Breast epithelium (tissue), 4 donors: ENCODE measurements at places on chromosomes 3 and 15. TPM values are rescaled to one million over a fixed set of nuclear protein-coding genes. Genes with fewer than 3 reads are reported as not detected.

DNA sequence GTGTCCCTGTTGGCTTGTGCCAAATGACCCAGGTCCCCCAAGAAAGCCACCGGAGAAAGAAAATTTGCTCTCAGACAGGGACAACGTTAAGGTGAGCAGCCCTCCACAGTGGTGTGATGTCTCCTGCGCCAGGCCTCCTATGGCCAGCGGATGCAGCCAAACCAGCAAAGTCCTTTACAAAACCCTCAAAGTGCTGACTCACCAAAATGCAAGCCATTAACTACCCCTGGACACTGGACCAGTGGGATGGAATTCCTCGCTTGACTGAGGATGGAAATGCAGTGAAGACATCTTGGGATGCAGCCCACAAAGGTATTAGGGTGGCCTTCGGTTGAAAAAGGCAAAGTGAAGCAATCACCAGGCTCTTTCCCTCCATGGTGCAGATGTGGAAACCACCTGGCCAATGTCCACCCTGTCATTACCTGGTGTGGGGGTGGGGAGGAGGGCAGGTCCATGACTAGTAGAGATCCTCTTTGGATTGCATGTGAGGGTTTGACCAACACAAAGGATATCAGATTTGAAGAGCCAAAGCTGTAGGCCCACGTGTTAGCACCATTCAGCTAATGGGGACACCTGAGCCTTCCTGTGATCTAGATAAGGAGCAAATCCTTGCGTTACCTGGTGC, 127.4 kb upstream of the SLC6A11 start:
- no peak for DNase-seq

DNA sequence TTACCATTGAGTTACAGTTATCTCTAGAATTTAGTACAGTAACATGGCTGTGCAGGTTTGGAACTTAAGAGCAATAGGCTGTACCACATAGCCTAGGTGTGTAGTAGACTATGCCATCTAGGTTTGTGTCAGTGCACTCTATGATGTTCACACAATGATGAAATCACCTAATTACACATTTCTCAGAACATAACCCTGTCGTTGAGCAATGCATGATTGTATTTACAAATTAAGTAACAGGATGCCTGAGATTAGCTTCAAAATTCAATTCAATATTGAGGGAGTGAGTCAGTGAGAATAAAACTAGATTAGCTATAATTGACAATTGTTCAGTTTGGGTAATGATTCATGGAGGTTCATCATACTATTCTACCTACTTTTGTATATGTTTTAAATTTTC, 633.8 kb downstream of the IGSF11 start:
- DNase-seq: no peak

DNA sequence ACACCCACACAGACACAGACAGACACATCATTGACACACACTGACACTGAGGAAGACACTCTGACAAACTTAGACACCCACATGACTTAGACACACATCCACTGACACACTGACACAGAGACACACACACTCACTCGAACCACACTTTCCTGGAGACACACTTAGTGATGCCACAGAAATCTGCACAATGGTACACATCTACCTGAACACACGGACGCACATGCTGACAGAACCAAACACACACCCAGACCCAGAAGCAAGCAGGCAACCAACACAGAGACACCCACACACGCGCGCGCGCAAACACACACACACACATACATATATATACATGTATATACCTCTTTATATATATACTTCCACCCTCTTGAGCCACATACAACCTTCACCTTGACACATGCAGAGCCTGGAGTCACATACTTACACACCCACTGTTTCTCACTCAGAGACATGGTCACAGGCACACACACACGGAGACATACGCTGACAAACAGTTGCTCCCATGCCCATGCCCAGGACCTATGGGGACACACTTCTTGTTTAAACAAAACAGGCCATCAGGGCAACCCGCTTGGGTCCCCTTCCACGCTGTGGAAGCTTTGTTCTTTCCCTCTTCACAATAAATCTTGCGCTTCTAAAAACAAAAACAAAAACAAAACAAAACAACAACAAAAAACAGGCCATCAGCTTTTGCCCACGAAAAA, 913 bp upstream of the SCN5A start:
- DNase-seq: no peak

GRCh38 chr3:18648159-18648558, 223.0 kb upstream of the SATB1 start:
- no peak for DNase-seq

Gene ETV5
- 9.1 TPM for total RNA-seq

Gene TTLL13
- total RNA-seq: 0.15 TPM

DNA sequence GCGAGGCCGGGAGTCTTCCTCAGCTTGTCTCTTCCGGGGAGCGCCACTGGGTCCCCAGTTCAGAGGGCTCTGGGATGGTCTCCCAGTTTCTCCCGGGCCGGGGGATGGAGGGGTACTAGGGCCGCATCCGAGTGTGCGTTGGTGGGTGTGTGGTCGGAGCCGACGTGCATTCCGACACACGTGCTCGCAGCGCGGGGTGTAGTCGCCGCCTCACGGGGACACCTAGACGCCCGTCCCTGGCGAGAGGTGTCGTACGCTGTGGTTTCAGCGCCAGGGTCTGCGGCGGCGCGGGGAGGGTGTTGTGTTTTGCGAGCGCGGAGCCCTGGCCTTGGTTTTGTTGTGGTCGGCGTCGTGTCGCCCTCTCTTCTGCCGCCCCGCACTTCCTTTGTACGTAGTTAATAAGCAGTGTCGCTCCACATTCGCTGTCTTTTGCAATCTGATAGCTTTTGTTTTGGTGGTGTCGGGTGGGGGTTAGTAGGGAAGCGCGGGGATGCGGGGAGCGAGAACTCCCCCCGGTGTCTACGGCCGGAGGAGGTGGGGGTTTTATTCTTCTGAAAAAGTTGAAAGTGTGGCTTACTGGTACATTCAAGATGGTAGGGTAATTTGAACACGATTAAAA, 2.2 kb downstream of the IGF1R start:
- no peak for DNase-seq

GRCh38 chr15:52094811-52095584, 17.6 kb downstream of the BCL2L10 start:
- no peak for DNase-seq

DNA sequence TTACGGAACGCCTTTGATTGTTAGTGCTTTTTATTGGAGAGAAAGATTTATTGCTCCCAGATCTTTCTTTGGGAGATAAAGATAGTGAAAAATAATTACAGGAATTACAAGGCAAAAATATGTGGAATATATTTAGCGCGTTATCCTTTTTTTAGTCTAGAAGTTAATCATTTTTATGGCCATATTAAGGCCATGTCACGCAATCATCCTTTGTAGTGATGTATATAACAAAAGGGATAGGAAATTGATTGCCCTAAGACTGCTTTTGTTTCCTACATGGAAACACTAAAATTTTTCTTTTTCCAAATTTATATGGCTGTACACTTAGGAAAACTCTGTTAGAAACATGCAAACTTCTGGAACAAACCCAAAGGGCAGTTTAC, 1.5 kb downstream of the TRPC1 start:
- no peak for DNase-seq

DNA sequence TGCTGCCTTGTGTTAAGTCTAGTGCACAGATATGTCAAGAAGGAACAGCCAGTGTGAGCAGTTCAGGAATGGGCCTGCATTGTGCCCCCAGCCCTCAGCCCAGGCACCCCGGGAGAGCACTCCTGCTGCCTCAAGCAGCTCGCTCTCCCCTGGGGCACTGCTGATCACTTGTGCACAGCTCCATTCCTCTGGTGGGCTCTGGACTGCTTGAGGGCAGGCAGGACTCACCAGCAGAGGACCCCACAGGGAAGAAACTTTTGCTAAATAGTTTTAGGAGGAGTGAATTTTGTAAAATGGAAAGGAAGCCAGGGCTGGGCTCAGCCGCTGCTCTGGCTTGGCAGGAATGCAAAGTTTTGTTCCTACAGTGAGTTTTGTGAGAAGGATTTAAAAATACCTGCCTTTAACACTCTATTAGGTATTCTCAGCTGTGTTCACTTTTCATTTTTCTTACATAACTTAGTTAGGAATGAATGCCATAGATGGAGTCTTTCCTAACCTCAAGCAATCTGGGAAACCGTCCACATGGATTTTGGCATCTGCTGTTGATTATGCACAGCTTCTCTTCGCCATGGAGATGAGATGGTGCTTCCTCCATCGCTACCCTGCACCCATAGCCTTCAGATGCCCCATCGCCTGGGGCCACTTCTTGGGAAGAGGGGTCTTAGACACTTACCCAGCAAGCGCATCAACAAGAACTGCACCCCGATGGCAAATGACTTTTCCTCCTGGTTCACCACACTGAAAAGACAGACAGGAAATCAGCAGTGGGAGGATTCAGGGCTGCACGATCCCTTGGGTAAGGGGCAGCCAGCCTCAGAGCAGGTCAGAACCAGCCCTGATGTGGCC, 42.3 kb upstream of the RAB6B start:
- DNase-seq: no peak

GRCh38 chr3:29890801-29891200, 609.9 kb downstream of the RBMS3 start:
- no peak for DNase-seq

DNA sequence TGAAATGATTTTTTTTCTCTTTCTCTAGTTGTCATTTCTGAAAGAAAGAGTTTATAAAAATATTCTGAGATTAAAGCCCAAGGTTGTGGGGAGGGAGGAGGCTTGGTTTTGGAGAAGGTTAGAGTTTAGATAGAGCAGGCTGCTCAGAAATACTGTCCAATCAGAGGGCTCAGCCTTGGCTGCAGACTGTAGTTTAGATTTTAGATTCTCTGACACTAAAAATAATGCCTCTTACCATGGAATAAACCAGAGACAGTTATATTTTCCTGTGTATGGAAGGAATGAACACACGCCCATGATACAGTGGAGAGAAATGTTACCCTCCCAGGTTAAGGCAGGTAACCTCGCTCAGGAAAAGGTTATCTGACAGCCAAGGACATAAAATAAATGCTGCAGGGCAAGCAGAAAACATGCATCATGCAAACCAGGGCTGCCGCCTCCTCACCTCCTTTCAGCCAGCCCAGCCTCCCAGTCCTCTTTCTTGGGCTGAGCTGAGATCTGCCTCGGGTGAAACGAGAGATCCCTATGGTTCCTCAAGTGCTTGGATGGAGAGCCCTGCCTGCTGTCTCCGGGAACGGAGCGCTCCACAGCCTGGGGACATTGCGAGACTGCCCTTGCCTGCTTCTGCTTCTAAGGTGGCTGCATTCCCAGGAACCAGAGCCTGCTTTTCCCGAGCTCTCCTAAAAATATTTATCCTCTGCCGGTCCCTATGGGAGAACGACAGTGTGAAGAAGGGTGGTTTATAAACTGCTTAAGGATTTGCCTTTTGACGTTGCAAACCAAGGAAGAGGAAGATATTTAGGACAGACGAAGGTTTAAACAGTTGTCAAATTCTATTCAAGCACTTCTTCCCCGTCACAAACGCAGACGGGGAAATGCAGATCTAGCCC, 848 bp downstream of the NCEH1 start:
- peak; percentile 60 for DNase-seq

GRCh38 chr3:195540511-195540910, 2.6 kb downstream of the PPP1R2 start:
- DNase-seq: no peak

DNA sequence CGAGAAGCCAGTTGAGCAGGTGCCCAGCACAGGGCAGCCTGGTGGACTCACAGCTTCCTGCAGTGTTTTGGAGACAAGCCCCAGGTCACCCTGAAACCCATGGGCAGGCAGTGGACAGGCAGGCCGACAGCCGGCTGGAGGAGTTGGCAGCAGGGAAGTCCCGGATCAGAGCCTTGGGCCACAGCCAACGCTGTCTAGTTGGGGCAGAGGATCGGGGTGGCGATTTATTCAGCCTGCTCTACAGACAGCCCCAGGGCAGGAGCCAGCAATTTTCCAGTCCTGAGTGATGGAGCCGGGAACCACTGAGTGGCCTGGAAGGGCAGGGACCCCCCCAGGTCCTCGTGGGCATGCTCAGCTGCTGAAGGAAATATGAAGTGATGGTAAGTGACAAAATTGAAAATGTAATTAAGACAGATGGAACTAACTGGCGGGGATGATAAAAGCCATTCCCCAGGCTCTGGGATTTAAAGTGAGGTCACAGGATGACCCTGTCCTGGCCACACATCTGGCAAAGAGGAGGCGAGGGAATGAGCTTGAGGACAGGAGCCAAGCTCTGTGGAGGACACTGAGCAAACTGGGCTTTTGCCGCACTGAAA, 34.4 kb upstream of the TBC1D21 start:
- DNase-seq: peak; percentile 28

GRCh38 chr3:141231952-141232823, 563 bp downstream of the PXYLP1 start:
- DNase-seq: peak; percentile 24

- no peak for DNase-seq
These were observed 60.8 kb downstream of the ATP13A5 start for GRCh38 chr3:193317682-193318300.

Gene C3orf49
- not detected for total RNA-seq

GRCh38 chr15:29140475-29141307, 128.9 kb downstream of the NSMCE3 start:
- no peak for DNase-seq
